ENCODE measurements at places on chromosomes 3 and 15.

- no peak for DNase-seq
These were observed 498.2 kb downstream of the NSUN3 start for GRCh38 chr3:94561094-94561493.

DNA sequence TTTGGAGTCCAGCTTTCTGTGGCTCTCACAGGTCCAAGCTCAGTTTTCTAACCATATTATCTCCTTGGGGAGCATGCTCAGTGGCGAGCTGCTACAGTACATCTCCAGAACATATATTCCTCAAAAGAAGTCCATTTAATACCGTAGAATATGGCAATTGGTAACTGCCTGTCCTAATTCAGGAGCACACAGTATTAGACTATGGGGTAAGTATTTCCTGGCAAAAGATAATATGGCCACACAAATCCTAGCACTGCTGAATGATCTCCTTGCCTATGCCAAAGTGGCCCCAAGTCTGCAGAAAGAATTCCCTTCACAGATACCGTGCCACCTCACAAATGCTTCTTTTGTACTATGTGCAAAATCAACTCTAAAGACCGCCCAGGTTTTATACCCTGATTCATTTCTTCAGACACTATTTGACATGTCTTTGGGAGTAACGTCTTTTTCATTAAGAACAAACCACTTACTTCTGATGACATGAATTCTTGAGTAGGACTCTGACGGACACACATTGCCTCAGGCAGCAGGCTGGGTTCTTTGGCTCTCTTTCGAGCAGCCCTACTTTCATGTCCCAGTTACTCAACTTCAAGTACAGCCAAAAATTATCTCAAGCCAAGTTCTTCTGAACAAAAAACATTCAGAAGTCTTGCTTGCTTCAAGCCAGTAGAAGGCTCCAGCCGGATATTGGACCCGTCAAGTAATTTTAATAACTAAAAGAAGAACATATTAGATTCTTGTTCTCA is 368.3 kb upstream of the DCBLD2 start:
- DNase-seq, result no peak

DNA sequence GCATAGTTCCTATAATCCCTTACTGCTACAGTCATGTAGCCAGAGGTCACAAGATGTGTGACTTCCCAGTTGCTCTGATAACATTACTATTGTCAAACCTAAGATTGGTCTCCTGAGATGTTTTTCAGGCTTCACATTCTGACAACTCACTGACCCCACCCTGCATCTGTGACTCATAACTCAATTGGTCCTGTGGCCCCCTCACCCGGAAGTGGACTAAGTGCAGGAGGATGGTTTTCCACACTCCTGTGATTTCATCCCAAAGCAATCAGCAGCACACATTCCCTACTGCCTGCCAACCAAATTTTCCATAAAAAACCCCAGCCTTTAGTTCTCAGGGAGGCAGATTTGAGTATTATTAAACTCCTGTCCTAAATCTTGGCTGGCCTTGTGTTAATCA is 564.9 kb upstream of the ZNF385D start:
- DNase-seq, result no peak

- DNase-seq, result no peak
These were observed 13.8 kb downstream of the BDH1 start for GRCh38 chr3:197541756-197542539.

DNA sequence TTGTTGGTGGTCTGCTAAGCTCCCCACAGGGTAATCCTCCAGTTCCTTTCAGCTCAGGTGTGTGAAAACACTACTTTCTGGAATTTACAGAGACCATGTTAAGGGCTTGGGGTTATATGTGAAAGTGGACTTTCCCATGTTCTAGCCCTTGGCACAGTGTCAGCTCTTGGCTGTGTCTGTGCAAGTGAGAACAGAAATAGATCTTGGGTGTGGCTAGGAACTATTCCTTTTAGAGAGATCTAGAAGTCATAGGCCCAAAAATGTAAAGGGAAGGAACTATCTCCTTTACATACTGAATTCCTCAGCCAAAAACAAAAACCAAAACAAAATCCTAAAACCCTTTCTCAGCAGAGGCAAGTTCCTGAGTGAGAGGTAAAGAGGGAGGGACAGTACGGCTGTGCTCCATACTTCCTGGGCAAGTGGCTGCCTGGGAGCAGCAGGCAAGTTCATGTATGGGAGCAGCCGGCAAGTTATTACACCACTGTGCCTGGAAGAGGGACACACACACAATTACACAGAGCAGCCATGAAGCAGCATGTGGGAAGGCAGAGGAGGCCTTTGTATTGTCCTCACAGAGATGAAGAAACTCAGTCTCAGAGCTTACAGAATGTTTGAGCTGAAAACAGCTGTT is 19.9 kb upstream of the C3orf62 start:
- DNase-seq, result no peak
